ENCODE measurements at places on chromosomes 4 and X. TPM values are rescaled to one million over a fixed set of nuclear protein-coding genes. Genes with fewer than 3 reads are reported as not detected.

The VCX2 gene
- not detected for total RNA-seq

GRCh38 chr4:69239557-69240168 is 25.1 kb upstream of the UGT2B11 start:
- no peak for DNase-seq
- no peak overlapping the region for H3K4me3 ChIP-seq
- no peak overlapping the region for H3K27ac ChIP-seq
- no peaks in the 10 kb centered on the region for H3K27me3 ChIP-seq
- no peaks in the 10 kb centered on the region for H3K4me1 ChIP-seq
- no peaks in the 10 kb centered on the region for H3K36me3 ChIP-seq

DNA sequence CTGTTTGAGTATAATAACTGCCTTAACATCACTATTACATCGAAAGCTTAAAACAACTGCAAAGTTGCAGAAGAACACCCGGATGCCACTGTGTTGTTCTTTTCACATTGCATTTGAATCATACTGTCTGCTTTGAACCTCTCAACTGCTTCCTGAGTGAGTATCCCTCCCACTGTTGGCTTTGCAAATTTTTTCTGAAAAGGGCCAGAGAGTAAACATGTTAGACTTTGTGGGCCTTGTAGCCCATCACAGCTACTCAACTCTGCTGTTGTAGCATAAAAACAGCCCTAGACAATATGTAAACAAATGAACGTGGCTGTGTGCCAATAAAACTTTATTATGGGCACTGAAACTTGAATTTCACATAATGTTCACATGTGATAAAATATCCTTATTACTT is 76.1 kb downstream of the NSG1 start:
- no peak for DNase-seq
- no peak overlapping the region for H3K27ac ChIP-seq
- no peak overlapping the region for H3K4me3 ChIP-seq
- peaks cover 39% of the 10 kb centered on the region for H3K36me3 ChIP-seq
- no peaks in the 10 kb centered on the region for H3K4me1 ChIP-seq
- H3K27me3 ChIP-seq = no peaks in the 10 kb centered on the region

The L1CAM gene
- 10.0 TPM for total RNA-seq

The TEX13C gene
- not detected for total RNA-seq

DNA sequence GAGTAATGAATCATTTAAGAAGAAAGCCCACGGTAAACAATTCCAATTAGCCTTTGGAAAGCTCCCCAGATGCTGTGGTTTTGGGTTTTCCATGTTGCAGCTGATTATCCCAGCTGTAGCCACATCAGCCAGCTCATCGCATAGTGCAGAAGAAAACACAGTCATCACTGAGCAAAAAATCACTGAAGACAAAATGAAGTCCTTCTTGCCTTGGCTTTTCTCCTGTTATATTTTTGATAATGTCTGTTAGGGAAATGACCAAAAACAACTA is 193.0 kb upstream of the C1QTNF7 start:
- no peak overlapping the region for H3K4me3 ChIP-seq
- no peaks in the 10 kb centered on the region for H3K27me3 ChIP-seq
- H3K36me3 ChIP-seq = no peaks in the 10 kb centered on the region
- no peak overlapping the region for H3K27ac ChIP-seq
- no peak for DNase-seq

The BRS3 gene
- total RNA-seq = not detected

The YIPF6 gene
- total RNA-seq = 43.0 TPM

The RAB9B gene
- 0.46 TPM for total RNA-seq

GRCh38 chr4:99002279-99002678 is 6.8 kb downstream of the METAP1 start:
- no peaks in the 10 kb centered on the region for H3K27me3 ChIP-seq
- no peak overlapping the region for H3K27ac ChIP-seq
- H3K36me3 ChIP-seq = no peaks in the 10 kb centered on the region
- no peak overlapping the region for H3K4me3 ChIP-seq
- no peak for DNase-seq

DNA sequence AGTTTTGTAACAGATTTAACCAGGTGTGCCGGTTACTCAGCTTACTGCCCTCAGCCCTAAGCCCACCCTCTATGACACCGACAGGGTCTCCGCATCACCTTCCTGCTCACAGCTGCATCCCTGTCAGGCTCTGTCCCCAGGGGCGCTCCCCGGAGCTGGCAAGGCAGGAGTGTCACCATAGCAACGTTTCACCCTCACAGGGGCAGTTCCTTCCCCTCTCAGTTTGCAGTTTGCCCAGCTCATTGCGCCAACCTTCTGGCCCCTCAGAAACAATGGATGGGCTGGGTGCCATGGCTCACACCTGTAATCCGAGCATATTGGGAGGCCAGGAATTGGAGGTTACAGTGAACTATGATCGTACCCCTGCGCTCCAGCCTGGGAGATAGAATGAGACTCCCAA is 42.6 kb downstream of the RGS12 start:
- no peak overlapping the region for H3K4me3 ChIP-seq
- no peak for DNase-seq
- H3K4me1 ChIP-seq = peaks cover 8% of the 10 kb centered on the region
- H3K27me3 ChIP-seq = no peaks in the 10 kb centered on the region
- H3K36me3 ChIP-seq = no peaks in the 10 kb centered on the region
- H3K27ac ChIP-seq = no peak overlapping the region

The AWAT2 gene
- total RNA-seq = not detected

DNA sequence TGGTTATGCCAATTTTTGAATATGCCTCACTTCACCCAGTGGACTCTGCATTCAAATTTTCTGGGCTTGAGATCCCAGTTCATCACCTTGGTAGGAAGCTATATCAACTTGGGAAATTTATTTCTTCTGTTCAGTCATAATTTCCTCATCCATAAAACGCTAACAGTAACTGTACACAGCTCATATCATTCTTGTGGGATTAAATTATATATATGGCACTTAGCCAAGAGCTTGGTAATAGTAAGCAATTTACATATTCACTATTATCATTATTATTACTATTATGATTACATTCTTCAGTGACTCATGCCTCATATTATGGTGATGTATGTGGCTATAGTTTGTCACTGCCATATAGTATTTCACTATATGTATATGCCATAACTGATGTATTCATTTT is 177.6 kb downstream of the CPE start:
- no peak overlapping the region for H3K4me3 ChIP-seq
- H3K36me3 ChIP-seq = no peaks in the 10 kb centered on the region
- H3K27me3 ChIP-seq = no peaks in the 10 kb centered on the region
- DNase-seq = no peak
- H3K4me1 ChIP-seq = no peaks in the 10 kb centered on the region

The CCSER1 gene
- 21.0 TPM for total RNA-seq

GRCh38 chrX:101028562-101028961 is 23.3 kb downstream of the TRMT2B start:
- H3K36me3 ChIP-seq = peaks cover 20% of the 10 kb centered on the region
- DNase-seq = no peak
- no peak overlapping the region for H3K27ac ChIP-seq
- H3K4me3 ChIP-seq = no peak overlapping the region
- H3K4me1 ChIP-seq = no peaks in the 10 kb centered on the region

DNA sequence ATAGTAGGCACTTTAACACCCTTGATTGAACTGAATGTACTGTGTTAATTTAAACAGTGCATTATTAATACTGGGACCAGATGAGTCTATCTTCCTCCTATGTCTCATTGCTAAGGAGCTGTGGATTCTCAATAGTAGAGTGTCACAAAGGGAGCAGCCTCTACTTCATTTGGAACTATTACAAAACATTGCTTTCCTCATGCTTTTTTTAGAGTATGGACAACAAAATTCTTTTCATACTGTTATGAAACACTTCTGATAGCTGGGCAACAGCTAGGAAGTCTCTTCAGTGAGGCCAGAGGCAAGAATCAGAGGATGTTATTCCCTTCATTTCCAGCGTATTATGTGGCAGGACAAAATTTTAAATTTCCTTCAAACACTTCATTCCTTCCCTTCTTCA is 160.8 kb downstream of the FBXO8 start:
- no peak for DNase-seq
- no peaks in the 10 kb centered on the region for H3K36me3 ChIP-seq
- no peak overlapping the region for H3K27ac ChIP-seq
- no peaks in the 10 kb centered on the region for H3K27me3 ChIP-seq
- H3K4me1 ChIP-seq = no peaks in the 10 kb centered on the region

DNA sequence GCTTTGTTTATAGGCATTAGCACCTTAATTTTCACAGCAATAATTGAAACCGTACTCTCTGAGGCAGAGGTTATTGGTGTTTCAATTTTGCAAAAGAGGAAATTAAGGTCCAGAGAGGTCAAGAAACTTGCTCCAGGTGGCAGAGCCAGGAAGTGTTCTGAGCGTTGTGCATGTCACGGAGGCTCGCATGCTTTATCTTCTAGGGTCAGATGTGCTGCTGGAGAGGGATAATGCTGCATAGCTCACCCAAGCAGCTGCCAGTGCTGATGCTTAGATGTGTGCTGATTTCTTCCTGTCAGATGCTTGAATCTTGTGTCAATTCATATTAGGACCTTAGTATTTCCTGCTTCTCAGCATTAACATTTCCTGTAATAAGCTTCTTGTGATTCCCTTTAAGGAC is 13.0 kb upstream of the FGF5 start:
- H3K27ac ChIP-seq = no peak overlapping the region
- no peaks in the 10 kb centered on the region for H3K36me3 ChIP-seq
- no peaks in the 10 kb centered on the region for H3K27me3 ChIP-seq
- DNase-seq = no peak
- H3K4me1 ChIP-seq = no peaks in the 10 kb centered on the region

DNA sequence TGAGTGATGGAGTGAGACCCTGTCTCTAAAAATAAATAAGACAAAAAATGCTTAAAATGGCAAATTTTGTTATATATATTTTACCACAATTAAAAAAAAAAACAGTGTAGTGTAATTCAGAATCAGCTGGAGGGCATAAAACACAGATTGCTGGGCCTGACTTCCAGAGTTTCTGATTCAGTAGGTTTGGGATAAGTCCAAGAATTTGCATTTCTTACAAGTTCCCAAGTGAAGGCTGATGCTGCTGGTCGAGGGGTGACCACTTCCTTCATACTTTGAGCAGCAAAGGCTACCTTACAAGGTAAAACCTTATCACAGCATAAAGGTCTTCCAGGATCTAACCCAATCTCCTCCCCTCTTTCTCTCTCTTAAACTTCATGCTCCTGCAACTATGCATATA is 40.7 kb downstream of the KLHL8 start:
- no peak overlapping the region for H3K4me3 ChIP-seq
- no peaks in the 10 kb centered on the region for H3K4me1 ChIP-seq
- no peak overlapping the region for H3K27ac ChIP-seq
- H3K27me3 ChIP-seq = no peaks in the 10 kb centered on the region

DNA sequence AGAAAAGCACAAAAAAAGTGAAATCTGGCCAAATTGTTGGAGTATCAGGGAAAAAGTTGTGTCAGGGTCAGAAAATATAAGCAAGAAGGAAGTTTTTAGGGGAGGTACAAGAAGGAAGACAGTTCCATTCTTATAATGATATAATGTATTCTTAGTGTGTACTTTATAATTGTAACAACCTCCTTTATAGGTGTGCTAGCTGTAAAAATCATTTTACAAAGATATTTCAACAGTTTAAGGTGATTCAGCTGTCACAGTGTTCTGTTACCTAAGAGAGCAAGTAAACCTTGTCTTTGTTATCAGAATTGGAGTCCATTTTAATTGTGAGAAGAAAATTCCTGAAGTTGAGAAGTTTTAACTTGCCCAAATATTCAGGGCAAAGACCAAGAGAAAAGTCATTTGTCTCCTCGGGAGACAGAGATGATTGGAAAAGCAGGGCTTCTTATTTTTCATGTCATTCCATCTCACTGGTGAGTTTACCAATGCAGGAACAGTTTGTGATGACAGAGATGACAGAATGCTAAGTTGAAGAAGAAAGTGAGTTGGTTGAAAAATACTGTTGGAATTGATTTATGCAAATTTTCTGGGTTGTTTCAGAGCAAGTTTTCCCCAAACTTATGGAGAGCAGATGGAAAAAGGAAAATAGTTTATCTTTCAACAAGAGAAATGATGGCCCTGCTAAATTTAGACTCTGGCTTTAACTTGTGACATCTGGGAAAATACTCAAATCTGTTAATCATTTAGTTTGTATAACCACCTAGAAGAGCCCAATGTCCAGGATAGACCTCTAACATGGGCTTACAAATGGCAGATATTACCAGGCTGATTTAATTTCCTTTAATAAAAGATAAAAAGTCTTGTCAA is 14.8 kb downstream of the INTS6L start:
- H3K27ac ChIP-seq = no peak overlapping the region
- H3K4me3 ChIP-seq = no peak overlapping the region
- no peaks in the 10 kb centered on the region for H3K4me1 ChIP-seq
- H3K36me3 ChIP-seq = no peaks in the 10 kb centered on the region

DNA sequence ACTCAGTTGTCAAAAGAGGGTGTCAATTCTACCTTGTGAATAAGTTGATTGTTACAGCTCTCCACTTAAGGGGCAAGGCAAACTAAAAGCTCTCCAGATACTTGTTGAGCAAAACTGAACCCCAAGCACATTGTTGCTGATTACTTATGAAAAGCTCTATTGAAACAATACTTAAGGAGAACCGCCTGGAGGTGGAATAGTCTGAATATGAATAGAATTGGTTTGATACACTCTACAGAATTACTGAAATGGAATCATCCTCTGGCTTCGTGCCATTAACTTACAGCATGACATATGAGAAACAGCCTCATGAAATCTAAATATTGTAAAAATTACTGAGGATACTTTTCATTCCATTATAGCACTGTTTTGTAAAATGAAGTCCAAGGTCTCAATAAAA is 127.0 kb upstream of the SH3RF1 start:
- no peak for DNase-seq
- H3K36me3 ChIP-seq = no peaks in the 10 kb centered on the region
- no peak overlapping the region for H3K4me3 ChIP-seq
- H3K27ac ChIP-seq = no peak overlapping the region
- H3K27me3 ChIP-seq = no peaks in the 10 kb centered on the region

The CPZ gene
- total RNA-seq = not detected

The CCNB3 gene
- 0.78 TPM for total RNA-seq

The EREG gene
- 1.9 TPM for total RNA-seq

GRCh38 chrX:115913575-115913974 is 257.0 kb upstream of the AGTR2 start:
- no peak overlapping the region for H3K27ac ChIP-seq
- H3K4me3 ChIP-seq = no peak overlapping the region
- no peak for DNase-seq
- no peaks in the 10 kb centered on the region for H3K4me1 ChIP-seq
- H3K27me3 ChIP-seq = no peaks in the 10 kb centered on the region
- no peaks in the 10 kb centered on the region for H3K36me3 ChIP-seq

The RTL9 gene
- 0.33 TPM for total RNA-seq

DNA sequence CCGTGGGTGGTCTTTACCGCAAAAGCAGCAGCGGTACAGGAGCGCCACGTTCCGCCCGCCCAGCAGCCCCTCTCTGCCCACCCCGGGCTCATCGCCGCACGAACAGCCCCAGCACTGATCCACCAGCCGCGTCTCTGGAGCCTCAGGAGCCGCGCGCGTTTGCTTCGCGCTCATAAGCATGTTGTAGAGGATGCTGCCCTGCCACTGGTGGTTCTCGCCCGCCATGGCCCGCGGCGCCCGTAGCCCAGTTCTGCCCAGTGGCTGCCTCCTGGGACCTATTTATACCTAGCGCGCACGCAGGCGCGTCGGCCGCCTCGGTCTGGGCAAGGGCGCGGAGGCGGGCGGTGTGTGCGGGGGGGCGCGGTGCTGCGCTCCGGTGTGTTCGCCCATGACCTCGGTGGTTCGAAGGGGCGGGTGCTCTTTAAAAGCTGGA is at the start of gene NR0B1:
TSS of gene NR0B1 (minus strand) at position 252 of the 433 bp plus-strand sequence. CDS start at position 225, 27 bp downstream.
- H3K27me3 ChIP-seq = no peaks in the 10 kb centered on the region
- H3K36me3 ChIP-seq = no peaks in the 10 kb centered on the region
- no peak within 1 kb of the TSS for H3K27ac ChIP-seq
- DNase-seq = peak; percentile 57

All from upper lobe of left lung (tissue), 6 donors.